Stomach (tissue), 19 donors: ENCODE measurements at places on chromosomes 16 and 17. TPM values are rescaled to one million over a fixed set of nuclear protein-coding genes. Genes with fewer than 3 reads are reported as not detected.

Gene AATK
- total RNA-seq = 31.7 TPM

DNA sequence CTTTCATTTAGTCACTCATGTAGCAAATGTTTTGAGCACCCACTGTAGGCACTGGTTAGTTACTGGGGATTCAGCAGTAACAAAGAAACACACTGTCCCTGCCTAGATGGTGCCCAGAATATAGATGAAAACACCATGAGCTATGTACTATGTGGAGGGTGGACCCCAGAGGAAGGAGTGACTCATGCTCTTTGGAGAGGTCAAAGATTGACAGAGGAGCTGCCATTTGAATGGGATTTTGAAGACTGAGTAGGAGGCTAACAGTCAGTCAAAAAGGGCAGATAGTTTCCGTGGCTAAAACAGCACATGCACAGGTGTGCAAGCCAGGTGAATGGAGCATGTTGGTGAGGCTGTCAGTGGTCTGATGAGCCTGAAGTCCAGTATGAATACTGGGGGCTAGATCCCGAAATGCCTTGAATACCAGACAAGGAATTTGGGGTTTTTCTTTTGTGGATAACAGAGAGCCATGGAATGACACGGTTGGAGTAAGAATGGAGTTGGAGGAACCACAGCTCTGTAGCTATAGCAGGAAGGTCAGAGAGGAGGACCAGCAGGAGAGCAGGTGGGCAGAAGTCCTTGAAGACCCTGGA lies 6.1 kb downstream of the IL21R start:
- H3K27me3 ChIP-seq = peaks cover 31% of the 10 kb centered on the region
- H3K36me3 ChIP-seq = no peaks in the 10 kb centered on the region
- no peak overlapping the region for H3K4me3 ChIP-seq
- no peaks in the 10 kb centered on the region for H3K4me1 ChIP-seq

Gene APOBR
- 1.1 TPM for total RNA-seq

DNA sequence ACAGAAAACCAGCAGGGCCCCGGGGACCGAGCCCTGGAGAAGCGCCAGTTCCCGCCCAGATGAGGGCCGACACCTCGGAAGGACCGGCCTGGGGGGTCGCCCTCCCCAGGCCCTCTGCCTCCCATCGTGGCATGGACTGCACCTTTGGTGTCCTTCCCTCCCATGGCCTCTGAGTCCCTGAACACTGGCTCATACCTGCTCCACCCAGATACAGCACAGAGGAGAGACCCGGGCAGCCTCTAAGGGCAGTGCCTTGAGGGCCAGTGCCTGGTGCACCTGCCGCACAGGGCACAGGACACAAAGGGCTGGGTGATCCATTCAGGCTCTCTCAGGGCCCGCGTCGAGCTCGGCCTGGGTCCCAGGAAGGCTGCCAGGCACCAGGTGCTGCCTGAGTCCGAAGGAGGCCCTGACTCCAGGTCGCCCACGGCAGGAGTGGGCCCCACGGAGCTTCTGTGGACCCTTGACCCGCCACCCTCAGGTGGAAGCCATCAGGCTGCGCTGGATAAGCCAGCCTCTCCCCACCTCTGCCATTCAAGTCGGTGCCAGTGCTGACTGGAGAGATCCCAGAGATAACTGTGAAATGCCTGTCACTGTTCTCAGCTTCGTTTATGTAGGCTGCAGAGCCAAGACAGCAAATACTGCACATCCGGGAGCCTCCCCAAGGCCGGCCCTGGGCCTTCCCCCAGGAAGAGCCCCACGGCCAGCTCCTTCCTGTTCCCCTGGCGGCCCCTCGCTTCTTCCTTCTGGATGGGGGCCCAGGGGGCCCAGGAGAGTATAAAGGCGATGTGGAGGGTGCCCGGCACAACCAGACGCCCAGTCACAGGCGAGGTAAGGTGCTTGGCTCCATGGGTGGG lies at the start of gene ZG16B:
Gene ZG16B, plus strand, starts transcription at position 803 of the 854 bp plus-strand sequence. CDS start 139 bp downstream, outside the sequence.
- peak; percentile 69 for DNase-seq
- H3K27me3 ChIP-seq = peaks cover 75% of the 10 kb centered on the region
- peak within 1 kb of the TSS; percentile 67 for H3K27ac ChIP-seq

DNA sequence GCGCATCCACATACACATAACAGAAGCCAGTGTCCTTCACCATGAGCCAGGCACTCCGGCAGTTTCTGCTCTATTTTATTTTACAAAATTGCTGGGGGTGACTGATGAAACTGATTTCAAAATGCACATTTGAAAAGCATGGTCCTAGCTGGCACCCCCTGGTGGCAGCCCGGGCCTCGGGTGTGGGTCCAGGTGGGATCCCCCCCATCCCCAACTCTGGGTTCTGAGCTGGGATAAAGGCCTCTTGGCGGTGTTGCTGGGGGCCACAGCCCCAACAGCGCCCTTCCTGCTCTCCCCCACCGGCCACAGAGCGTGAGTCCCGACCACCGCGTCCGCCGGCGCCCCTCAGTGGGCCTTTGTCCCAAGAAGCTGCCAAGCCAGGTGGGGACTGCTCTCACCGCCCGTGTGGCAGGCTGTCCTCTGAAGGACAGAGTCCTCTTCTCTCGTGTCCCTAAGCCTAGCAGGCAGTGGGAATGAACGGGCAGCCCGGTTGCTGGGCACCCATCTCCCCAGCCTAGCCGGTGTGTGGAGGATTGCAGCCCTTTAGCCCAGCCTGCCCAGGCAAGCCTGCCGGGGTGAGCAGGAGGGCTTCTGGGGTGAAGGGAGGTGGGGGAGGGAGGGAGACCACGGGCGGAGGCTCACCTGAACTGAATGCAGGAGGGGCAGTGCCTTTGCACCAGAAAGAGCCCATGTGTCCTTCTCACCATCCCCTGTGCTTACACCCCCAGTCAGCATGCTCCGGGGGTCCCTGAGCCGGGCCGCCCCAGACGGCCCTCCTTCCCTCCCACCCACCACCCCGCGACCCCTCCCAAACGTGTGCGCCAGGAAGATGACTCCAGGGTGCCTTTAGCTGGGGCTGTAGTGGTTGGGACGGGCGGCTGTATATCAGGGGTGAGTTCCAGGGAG lies 898 bp downstream of the SNAI3 start:
- peak overlapping the region; percentile 84 for H3K27ac ChIP-seq
- H3K36me3 ChIP-seq = no peaks in the 10 kb centered on the region
- no peak for DNase-seq
- H3K27me3 ChIP-seq = peaks cover 34% of the 10 kb centered on the region

DNA sequence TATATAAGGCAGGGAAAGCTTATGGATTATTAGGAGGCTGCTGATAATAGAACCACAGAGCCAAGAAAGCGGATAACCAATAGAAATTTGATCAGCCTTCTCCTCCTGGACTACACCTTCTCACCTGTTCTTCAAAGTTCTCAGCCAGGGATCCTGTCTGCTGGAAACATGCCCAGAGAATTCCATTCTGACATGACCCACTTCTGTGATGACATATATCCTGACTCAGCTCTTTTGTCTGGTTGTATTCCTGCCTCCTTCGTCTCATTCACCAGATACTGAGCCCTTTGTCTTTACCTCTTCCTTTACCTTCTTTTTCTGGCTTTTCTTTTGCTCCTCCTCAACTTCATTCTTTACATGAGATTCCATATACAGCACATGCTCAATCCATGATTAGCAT lies 576.1 kb downstream of the CDH11 start:
- DNase-seq = no peak
- no peaks in the 10 kb centered on the region for H3K4me1 ChIP-seq
- no peak overlapping the region for H3K27ac ChIP-seq
- no peaks in the 10 kb centered on the region for H3K36me3 ChIP-seq
- H3K27me3 ChIP-seq = no peaks in the 10 kb centered on the region

DNA sequence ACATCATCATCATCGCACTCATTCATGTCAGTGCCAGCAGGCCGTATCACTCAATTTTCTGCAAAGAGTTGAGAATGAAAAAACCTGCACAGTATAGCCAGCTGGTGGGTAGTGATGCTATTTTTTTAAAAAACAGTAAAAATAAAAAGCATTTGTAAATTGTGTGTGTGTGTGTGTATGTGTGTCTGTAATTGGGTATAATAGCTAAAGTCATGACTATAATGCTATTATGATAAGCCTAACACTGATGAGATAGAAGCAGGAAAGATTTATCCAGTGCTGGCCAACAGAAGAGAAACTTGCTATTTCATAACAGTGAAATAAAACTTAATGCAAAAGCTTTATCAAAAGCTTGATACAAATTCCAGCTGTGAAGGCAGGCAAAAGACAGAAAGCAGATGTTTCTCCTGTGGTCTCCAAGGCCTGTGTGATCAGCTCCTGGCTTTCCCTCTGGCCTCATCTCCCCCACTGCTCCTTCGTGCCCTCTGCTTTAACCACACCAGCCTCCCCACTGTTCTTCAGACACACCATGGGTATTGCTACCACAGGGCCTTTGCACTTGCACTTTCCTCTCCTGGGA lies 206.2 kb upstream of the IRX5 start:
- H3K27me3 ChIP-seq = no peaks in the 10 kb centered on the region
- H3K4me1 ChIP-seq = no peaks in the 10 kb centered on the region
- H3K4me3 ChIP-seq = no peak overlapping the region
- no peak for DNase-seq
- no peaks in the 10 kb centered on the region for H3K36me3 ChIP-seq

DNA sequence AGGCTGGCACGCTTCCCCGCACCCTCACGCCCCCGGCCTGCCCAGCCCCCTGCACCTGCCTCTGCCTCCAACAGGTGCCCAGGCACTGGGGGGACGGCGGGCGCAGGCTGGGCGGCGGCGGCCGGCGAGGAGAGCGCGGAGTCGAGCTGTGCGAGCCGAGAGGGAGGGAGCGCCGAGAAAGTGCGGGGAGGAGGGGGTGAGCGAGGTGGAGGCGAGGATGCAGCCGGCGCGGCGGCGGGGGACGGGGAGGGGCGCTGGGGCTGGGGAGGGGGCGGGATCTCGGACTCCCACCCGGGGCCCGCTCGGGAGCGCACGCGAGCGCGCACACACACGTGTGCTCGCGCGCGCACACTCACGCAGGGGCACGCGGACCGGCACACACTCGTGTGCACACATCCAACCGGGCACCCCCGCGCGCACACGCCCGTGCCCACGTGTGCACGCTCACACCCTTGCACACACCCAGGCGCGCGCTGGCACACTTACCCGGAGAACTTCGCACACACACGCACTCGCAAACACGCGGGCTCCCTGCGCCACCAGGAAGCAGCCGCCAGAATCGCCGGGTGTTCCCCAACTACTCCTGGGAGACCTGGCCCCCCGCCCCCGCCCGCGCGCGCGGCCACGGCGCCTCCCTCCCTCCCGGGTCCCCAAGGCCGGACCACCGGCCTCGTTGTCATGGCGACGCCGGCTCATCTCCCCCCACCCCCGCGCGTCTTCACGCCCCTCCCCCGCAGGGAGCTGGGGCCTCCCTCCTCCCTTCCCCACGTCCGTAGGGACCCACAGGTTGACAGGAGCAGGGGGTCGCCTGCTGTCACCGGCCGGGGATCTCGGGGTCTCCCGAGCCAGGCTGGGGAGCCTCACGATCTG lies at the start of gene DOC2A:
Gene DOC2A, minus strand, starts transcription at position 184 of the 870 bp plus-strand sequence. CDS start 805 bp downstream, outside the sequence.
- no peak for DNase-seq
- peak within 1 kb of the TSS; percentile 50 for H3K4me3 ChIP-seq
- H3K36me3 ChIP-seq = no peaks in the 10 kb centered on the region
- peaks cover 25% of the 10 kb centered on the region for H3K4me1 ChIP-seq
- H3K27me3 ChIP-seq = peaks cover 35% of the 10 kb centered on the region
